ENCODE measurements at places on chromosomes 12 and 14.

GRCh38 chr12:70615174-70615866 lies 21.9 kb downstream of the PTPRB start:
- DNase-seq: no peak

- no peak for DNase-seq
Observed at GRCh38 chr14:91232052-91232451, 12.5 kb downstream of the GPR68 start.

- DNase-seq: no peak
Observed at GRCh38 chr12:54463034-54463433, 10.4 kb downstream of the GTSF1 start.

DNA sequence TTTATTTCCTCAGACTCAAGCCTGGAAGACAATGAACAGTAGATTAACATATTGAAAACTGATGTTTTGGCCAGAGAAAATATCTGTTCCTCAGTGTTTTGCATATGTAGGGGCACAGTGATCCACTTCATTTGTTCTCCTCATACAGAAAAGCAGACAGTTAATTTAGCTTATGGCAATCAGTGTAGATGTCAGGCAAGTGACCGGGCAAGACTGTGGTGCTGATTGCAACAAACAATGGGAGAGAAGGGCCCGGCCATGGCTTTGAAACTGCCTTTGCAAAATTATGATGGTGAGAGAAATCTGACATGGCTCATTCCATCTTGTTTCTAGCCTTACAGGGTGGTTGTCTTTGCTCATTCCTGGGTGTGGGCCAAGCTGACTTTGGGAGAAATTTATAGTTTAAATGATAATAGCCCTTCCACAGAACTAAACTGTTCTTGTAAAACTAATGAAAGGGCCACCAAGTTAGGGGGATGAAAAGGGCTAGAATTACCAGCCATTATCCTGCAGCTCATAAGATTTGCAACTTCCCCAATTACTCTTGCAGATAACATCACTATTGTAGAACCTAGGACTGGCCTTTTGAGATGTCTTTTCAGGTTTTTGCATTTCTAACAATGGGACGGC lies 220.3 kb downstream of the KTN1 start:
- DNase-seq: no peak

- no peak for DNase-seq
Observed at GRCh38 chr12:68117661-68118060, 41.9 kb downstream of the IFNG start.

DNA sequence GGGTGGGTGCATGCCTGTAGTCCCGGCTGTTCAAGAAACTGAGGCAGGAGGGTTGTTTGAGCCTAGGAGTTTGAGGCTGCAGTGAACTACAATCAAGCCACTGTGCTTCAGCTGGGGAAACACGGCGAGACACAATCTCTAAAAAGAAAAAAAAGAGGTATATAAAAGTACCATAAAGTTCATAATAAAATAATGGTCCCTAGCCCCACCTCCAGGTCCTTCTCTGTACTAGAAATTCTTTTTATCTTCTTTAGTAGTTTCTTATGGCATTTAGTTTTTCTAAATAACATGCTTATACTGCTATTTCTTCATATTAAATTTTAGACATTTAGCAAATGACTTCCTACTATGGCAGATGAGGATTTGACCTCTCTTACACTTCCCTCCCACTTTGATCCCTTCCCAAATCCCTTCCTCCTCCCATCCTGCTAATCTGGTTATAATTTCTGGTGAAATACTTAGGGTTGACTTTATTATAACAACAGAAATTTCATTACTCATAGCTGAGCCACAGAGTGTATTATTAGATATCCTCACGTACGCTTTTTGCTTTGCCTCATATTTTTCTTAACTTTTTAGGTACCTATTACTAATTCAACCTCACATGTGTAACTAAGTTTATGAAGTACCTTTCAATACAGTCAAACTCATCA lies 94.7 kb downstream of the SLC41A2 start:
- no peak for DNase-seq

Measured in HT-29 (cell line).